RKO (cell line): ENCODE measurements at places on chromosomes 11 and 22.

- DNase-seq, result no peak
Measured at GRCh38 chr22:37064553-37064952, 13.0 kb downstream of the KCTD17 start.

GRCh38 chr22:33209930-33210784 lies 152.0 kb upstream of the SYN3 start:
- peak; percentile 55 for DNase-seq

- DNase-seq, result no peak
Measured at GRCh38 chr11:69490516-69490915, 9.1 kb downstream of the LINC01488 start.

DNA sequence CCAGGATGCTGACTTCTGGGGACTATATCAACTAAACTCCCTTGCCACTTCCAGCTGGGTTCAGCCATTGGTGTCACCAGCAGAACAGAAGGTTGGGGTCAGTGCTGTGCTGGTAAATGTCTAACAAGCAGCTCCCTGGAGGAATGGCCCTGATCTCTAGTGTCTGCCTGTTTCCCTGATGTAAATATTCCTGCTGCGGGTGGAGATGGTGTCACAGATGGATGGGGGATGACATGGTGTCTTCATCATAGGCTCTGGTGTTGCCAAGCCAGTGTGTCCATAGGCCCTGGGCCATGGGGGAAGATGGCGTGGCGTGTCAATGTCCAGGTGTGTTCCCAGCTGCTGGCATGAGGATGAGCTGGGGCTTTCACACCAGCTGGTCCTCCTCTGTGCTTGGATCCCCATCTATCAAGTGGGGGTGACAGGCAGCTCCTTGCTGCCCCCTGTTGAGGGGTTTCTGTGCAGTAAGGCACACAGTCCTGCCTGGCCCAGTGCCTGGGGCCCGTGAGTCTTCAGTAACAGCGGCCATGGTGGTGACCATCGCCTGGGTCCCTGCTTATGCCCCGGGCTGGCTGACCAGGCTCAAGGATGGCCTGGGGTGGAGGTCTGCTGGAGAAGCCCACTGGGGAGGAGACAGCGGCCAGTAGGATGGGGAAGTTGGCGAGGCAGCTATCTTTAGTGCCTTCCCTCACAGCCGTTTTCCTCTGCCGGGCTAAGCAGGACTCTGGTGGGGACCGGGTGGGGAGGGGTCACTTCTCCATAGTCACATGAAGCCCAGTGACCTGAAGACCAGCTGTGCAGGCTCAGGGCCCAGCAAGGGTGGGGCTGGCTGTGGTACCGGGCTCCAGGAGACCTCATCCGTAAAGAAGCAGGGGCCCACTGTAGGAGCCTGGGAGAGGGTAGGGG lies 12.7 kb downstream of the RPL3 start:
- peak; percentile 10 for DNase-seq

GRCh38 chr11:93039531-93040240 lies 70.2 kb downstream of the MTNR1B start:
- DNase-seq, result no peak

DNA sequence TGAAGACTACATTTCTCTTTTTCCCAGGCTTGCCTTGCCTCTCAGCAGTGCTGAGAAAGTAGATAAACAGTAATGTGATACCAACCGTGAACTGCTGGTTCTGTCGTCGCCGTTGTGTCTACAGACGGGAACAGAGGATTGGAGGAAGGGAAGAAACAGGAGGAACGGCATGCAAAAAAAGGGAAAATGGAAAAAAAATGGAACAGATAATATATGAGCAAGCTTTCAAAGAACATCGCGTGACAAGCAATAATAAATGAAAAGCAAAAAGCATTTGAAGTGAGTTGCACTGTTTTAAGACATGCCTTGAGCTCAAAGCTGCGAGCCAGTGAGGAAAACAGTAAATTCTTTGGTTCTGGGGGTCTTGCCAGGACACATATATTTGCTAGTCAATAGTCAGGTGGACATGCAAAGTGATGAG lies 305.9 kb downstream of the CADM1 start:
- DNase-seq, result no peak

DNA sequence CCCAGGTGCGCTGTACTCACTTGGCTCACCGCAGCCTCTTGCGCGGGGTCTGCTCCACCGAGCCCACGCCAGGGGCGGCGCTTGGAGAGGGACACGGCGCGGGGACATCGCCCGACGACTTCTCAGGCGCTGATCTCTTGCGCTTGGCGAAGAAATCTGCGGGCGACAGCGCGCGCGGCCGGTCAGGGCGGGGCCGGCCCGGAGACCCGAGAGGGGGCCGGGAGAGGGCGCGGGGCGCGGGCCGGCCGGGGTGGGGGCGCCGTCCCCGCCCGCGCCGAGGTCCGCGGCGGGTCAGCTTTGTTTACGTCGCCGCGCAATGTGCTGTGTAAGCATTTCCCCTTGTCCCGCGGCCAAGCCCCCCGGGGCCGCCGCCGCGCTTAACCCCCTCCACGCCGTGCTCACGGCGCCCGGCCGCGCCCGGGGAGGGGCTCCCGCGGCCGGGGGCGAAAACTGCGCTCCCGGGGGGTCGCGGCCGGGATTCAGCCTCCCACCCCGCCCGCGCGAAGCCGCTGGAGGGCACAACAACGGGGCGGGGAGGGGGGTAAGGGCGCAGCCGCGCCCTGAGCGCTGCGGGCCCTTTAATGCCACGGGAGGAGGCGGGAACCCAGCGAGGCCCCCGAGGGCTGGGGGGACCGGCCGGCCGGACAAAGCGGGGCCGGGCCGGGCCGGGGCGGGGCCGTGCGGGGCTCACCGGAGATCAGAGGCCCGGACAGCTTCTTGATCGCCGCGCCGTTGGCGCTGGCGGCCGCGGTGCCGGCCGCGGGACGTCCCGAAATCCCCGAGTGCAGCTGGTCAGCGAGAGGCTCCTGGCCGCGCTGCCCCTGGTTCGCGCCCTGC lies 1.4 kb downstream of the CDKN1C start:
- DNase-seq, result no peak

GRCh38 chr22:23029521-23030228 lies 40.6 kb upstream of the GNAZ start:
- DNase-seq, result no peak

GRCh38 chr22:24514241-24515026 lies 19.3 kb downstream of the UPB1 start:
- no peak for DNase-seq

DNA sequence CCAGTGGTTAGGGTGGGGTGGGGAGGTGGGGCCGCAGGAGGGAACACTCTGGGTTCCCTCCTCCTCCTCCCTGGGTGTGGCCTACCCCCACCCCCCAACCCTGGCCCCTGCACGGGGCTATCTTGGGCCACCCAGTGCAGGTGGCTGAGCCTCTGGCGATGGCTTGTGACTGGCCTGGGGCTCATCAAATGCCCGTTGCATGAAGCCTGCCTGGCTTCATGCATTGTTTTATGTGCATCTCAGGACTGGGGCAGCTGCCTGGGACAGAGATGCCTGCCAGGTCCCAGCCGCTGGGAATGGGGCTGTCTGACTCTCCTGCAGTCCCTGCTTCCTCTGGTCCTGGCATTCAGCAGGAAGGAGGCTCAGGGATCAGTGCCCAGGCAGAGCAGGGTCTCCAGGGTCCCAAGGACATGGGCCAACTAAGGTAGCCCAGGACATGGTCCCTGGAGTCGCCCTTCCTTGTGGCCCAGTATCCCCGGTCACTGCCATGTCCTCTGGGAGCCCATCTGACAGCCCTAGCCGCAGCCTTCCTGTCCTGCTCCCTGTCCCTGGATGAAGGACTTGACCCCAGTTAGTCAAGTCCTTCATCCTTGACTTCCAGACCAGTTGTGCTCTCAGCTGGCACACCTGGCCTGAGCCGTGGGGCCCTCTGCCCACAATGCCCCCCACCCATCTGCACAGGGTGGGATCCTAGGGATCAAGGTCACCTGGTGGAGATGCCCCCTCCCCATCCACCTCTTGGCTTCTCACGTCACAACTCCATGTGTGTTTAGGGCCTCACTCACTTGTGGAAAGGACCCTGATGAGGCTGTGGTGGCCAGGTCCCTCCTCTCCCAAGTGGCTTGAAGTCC lies 112.1 kb upstream of the FGF3 start:
- no peak for DNase-seq

DNA sequence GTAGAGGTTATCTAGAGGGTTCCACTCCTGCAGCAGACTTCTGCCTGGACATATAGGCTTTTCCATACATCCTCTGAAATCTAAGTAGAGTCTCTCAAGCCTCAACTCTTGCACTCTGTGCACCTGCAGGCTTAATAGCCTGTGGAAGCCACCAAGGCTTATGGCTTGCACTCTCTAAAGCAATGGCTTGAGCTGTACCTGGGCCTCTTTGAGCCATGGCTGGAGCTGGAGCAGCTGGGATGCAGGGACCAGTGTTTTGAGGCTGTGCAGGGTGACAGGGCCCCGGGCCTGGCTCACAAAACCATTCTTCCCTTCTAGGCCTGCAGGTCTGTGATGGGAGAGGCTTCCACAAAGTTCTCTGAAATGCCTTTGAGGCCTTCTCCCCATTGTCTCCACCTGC lies 2.9 kb upstream of the NXPE4 start:
- no peak for DNase-seq

DNA sequence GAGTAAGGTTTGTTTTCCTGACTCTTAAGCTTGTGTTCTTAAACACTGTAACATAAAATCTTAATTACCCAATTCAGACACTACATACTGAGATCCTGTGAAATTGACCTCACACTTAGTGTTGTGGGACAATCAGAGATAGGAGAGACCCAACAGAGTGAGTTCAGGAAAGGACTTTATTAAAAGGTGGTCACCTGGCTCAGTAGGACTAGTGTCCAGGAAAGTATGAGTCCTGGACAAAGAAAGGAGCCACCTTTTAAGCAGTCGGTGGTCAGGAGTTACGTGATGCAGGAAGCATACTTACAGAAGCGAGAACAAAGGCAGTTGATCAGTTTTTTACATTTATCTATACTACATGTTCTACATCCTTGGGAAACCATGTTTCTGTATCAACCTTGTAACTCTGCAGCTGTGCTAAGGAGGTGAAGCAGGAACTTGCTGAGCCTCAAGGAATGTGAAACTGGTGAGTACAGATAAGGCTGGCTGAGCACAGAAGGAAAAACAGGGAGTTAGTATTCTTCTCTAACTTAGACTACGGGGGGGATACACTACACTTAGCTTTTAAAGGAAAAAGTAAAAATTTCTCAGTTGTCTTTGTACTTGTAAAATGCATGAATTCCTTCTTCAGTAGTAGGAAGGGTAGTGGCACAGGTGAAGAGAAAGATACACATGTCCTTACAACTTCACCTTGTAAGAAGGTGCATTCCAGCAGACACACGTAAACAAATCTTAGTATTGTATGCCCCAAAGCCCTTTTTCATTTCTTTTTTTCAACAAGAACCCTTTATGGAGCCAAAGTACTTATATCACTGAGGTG lies 15.1 kb downstream of the OR51E1 start:
- DNase-seq, result no peak

DNA sequence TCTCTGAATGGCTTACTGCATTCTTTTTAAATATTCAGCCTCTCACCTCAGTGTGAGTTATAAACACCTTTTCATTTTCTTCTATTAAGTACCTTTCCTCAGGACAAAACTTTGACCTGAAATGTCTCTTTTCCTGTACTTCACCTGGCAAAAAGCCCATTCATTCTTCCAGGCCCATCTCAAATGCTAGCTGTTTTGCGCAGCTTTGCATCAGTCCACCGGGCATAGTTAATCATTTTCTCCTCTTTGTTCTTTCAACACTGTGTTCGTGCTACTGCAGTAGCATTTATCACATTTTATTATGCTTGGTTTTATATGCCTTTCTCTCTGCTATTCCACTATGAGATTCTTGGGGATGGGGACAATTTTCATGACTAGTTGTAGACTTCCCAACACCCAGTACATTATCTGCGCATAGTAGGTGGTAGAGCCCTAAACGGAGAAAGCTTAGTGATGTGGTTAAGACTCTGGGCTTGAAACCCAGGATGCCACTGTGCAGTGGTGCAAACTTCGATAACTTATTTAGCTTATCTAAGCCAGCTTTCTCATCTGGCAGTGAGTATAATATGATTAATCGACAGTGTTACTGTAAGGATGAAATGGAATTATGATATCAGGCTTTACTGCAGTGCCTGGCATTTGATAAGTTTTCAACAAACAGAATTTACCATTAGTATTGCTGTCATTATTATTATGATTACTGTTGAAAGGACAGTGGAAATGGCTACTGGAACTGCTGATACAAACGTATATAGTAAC lies 695.7 kb downstream of the NELL1 start:
- no peak for DNase-seq

DNA sequence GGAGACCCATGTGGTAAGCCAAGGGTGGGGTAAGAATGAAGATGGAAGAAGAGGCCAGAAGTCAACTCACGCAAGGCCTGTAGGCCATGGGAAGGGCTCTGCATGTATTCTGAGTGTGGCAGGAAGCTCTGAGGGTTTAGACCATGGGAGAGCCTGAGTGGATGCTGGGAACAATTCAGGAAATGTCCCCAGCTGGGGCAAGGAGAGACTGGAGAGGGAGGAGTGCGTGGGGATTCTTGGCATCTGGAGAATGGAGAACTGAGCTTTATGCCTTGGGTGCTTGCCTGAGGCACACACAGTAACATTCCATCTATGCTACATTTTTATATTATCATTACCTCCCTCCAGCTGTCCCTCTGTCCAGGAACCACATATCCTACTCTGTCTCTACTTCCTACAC lies 50.4 kb upstream of the CD82 start:
- DNase-seq, result no peak

DNA sequence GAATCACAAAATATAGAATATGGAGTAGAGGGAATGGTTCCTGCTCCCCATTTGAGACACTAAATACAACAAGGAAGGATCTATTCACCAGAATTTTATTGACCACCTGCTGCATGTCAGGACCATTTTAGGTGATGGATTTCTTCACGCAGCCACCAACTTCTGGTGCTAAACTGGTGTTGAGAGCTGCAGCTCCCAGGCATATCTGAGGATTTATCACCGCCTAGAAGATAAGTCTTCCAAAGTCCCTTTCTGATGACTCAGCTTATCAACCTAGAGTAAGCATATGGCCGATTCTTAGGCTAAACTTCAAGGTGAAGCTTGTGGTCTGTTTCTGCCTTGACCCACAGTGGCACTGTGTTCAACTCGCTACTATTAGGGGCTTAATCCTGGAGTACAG lies 6.7 kb downstream of the DDI1 start:
- DNase-seq, result no peak

GRCh38 chr11:80944758-80945157 lies 1503.9 kb upstream of the TENM4 start:
- DNase-seq, result peak; percentile 2

- no peak for DNase-seq
Measured at GRCh38 chr11:76232026-76232665, 25.8 kb upstream of the WNT11 start.

DNA sequence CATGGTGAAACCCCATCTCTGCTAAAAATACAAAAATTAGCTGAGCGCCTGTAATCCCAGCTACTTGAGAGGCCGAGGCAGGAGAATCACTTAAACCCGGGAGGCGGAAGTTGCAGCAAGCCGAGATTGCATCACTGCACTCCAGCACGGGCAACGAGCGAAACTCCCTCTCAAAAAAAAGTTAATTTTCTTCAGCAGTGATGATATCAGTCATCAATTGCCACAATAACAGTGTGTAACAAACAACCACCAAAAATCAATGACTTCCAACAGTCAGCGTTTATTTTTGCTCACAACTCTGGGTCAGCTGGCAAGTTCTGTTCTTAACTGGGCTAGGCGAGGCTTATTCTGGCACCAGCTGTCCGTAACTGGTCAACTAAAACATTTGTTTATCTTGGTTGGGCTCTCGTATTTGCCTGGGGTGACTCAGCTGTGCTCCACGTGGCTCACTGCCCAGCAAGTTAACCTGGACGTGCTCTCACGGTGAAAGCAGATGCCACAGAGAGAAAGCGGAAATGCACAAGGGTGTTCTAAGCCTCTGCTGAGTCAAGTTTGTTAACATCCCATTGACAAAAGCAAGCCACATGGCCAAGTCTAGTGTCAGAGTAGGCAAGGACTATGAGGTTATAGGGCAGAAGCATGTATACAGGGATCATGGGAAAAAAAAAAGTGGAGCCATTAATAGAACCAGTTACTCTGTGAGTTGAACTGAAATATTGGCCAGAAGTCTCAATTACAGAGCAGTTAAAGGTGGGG lies 52.1 kb downstream of the LHFPL7 start:
- DNase-seq, result peak; percentile 68
